ENCODE measurements at places on chromosomes 7 and 10.

DNA sequence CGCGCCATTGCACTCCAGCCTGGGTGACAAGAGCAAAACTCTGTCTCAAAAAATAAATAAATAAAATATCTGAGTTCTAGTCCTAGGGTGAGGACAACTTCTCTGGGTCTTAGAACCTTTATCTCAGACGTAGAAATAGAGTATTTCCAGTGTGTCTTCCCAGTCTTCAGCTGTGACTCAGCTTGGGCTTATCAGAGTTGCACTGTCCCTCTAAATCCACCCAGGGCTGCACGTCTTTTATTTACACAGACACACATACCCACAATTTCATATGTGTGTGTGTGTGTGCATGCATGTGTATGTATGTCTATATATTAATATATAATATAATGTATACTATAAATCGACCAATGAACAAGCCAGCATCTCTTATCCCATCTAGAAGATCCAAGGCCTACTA lies 13.0 kb upstream of the PDIA4 start:
- no peak for DNase-seq

GRCh38 chr7:91850455-91850854 lies 30.0 kb downstream of the MTERF1 start:
- DNase-seq = no peak

DNA sequence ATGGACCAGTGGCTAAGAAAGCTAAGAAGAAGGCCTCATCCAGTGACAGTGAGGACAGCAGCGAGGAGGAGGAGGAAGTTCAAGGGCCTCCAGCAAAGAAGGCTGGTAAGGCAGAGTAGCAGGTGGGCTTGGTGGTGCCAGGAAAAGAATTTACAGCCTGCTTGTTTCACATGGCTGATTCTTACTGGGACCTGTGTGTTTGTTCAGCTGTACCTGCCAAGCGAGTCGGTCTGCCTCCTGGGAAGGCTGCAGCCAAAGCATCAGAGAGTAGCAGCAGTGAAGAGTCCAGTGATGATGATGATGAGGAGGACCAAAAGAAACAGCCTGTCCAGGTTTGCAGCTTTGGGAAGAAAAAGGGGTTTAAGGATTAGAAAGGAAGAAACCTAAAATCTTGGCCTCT lies 5.0 kb downstream of the NOLC1 start:
- no peak for DNase-seq

DNA sequence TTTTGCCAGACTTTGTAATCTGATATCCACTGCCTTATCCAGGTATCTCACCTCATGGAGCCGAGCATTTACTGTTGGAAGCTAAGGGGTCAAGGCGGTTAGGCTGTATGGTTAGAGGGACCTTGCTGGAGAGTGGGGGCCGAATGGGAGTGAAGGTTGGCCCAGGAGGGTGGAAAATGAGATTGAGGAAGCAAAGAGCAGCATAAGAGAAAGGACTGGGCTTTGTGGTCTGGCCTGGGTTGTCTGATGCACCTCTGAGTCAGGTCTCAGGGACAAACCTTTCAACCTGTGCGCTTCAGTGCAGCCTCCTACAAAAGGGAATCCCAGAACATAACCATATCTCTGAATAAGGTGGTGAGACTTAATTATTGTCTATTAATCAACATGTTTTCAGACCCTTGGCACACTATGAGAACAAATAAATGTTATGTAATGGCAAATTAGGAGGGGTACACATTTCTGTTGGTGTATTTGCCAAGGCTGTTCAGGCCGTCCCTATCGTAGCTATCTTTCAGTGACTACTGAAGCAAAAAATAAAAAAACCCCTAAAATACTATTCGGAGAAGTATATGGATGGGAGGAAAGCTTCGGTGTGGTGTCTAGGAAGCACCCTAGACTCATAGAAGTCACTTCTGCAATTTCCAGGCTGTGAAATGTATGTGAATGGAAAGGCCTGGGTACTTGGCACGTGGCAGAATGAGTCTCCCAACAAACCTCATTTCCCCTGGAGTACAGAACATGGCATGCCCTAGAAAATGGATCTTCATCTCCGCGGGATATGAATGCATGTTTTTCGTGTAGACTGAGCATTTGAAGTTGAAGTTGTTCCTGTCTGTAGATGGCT lies 4.3 kb downstream of the CAMK1D start:
- DNase-seq = no peak

GRCh38 chr7:63080831-63081230 lies 917.8 kb upstream of the ZNF722 start:
- no peak for DNase-seq

GRCh38 chr10:66586073-66586472 lies 339.8 kb upstream of the LRRTM3 start:
- no peak for DNase-seq

- DNase-seq = no peak
Observed at GRCh38 chr10:11446864-11447263, 164.6 kb downstream of the USP6NL start.

DNA sequence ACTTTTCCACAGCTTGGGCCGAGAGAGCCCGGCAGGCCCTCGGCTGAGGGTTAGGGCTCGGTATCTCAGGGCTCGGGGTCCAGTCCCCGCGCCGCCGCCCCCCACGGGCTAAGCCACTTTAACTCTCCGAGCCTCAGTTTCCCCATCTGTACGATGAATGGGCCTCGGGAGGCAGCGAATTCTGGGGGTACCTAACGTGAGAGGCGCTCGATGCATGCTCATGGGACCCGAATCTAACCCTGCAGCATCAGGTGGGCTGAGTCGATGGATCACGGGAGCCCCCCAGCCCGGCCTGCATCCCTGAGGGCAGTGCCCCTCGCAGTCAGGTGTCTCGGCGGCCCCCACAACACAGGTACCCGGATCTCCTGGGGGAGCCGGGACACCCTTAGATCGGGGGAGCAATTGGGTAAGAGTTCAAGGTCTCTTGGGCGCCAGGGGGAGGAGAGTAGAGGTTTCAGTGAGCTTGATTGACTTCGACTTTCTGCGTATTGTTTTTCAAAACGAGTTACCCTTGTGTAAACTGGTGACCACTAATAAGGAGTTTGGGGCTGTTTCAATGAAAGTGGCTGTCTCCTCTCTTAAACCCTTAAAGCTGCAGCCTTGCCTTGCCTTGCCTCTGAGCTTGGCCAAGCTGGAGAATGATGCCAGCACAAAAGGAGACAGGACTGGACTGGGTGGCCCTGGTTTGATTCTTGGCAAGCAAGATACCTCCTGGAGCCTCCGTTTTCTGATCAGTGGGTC lies 631 bp downstream of the POR start:
- DNase-seq = no peak

DNA sequence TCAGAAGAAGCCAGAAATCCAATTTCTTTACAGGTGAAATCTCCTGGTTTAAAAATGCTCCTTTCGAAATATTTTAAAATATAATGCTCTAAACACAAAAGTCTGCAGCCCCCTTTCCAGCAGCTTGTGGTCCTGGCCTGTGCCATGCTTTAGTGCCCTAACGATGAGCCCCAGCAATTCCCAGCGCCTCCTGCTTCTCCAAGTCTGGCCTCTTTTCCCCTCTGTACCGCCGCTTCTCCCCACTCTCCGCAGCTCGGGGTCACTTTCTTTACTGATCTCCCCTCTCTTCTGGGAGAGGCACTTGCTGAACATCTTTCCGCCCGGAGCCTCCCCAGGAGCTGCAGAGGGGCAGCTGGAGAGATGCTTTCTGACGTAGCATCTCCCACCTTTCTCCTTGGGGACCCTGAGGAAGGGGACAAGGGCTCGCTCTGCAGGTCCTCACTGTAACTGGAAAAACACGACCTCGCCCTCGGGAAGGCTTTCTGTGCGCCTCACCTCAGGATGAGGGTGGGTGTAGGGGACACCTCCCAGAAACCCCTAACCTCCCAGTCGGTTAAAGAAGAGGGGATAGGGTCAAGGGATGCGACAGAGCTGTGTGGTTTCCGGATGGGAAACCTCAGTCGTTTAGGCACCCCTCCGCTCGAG lies 565 bp upstream of the INA start:
- no peak for DNase-seq

DNA sequence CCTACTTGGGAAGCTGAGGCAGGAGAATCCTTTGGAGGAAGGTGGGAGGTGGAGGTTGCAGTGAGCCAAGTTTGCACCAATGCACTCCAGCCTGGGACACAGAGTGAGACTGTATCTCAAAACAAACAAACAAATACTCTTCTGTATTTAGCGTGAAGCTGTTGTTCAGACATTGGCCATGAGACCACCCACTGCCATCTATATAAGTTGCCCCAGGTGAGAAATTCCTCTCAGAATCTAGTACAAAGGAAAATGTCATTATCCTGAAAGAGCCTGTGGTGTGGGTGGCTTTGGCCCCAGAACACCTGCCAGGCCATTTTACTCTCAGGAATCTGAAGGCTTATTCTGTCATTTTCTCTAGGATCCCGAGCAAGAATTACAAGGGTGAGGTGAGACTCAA lies 4.0 kb upstream of the FRMD4A start:
- no peak for DNase-seq

Measured in HFF-Myc (cell line).